ENCODE measurements at places on chromosomes 7 and 10.

- DNase-seq: no peak
These were observed 3.7 kb upstream of the ANKRD1 start for GRCh38 chr10:90924552-90924951.

DNA sequence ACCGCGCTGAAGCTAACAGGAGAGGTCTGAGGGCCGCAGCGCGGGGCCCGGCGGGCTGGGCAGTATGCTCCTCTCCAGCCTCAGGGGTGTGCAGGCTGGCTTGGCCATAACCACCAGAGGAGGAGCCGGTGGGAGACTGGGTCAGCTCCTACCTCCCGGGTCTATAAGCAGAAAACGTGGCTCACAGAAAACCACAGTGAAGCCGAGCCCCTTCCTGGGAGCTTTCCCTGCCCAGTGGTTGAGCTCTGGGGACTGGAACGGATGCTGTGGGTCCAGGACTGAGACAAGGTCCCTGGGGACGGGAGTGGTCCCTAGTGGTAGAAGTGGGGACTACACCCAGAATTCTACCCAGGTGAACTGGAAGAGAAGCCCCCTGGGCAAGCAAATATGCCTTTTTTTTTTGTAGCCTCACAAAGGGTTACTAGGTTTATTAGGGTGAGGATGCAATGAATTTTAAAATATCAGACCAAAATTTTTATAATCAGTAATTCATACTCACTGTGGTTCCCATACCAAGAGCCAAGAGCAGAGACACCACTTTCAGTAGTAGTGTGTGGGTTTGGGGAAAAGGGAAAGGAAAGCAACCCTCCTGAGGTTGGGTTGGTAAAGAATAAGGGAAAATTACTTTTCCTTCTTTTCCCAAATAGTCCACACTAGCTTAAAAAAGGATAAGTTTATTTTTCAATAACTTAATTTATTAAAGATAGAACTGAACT is 67.9 kb upstream of the PRKCQ start:
- peak; percentile 39 for DNase-seq

- DNase-seq: no peak
These were observed 165.9 kb upstream of the PPP1R3A start for GRCh38 chr7:114084472-114085312.

GRCh38 chr7:16728811-16729210 is 24.7 kb upstream of the TSPAN13 start:
- DNase-seq: no peak

DNA sequence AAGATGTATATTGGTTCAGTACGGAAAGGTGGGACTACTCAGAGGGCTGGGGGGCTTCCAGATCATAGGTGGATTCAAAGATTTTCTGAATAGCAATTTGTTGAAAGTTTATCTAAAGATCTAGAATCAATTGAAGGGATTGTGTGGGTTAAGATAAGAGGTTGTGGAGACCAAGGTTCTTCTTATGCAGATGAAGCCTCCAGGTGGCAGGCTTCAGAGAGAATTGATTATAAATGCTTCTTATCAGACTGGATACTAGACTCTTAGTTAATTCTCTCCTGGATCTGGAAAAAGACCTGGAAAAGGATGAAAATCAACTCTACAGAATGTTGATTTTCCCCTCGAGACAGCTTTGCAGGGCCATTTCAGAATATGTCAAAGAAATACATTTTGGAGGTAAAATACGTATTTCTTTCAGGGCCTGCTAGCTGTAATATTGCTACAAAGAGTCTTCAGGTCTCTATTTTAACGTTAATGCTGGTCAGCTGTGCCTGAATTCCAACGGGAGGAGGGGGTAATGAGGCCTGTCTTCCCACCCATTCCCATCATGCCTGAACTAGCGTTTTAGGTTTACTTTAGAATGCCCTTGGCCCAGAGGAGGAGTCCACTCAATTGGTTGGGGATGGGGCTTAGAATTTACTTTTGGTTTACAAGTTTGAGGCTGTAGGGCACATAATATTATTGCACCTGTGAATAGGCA is 12.8 kb upstream of the GPR15LG start:
- DNase-seq: no peak

DNA sequence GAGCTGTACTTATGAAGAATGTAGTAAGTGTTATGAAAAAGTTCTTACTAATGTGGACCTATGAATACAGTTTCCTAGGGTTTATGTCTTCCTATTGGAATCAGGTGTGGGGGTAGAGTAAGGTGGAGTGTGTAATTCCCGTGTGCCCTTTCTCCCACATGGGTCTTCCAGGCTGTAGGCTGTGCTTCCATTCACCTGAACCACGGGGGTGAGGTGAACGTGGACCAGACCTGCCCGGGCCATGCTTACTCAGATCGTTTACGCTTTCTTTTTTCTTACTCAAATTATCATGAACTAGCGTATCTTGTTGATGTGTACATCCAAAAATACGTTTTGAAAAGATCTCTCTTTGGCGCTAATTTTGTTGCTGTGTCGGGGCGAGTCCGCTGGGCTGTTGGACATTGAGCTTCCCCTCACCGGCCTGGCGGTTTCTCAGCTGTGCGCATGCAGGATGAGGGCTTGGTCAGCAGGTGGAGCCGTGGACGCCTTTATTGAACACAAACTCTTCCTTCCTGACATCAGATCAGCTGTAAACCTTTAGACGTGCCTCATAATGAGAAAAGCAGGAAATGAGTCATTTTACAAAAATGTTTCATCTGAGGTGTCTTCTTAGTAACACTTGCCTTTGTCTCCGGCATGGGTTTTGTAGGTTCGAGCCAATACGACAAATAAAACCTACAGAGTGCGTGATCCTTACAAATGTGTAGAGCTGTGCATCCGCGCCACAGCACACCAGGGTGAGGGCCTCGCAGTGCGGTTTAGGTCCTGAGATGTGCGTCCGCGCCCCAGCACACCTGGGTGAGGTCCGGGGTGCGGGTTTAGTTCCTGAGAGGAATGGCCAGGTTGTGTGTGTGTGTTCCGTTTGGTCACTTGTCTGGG is 53.8 kb downstream of the WDR37 start:
- DNase-seq: peak; percentile 37

- no peak for DNase-seq
These were observed 1.3 kb upstream of the ARID5B start for GRCh38 chr10:61899997-61900828.

DNA sequence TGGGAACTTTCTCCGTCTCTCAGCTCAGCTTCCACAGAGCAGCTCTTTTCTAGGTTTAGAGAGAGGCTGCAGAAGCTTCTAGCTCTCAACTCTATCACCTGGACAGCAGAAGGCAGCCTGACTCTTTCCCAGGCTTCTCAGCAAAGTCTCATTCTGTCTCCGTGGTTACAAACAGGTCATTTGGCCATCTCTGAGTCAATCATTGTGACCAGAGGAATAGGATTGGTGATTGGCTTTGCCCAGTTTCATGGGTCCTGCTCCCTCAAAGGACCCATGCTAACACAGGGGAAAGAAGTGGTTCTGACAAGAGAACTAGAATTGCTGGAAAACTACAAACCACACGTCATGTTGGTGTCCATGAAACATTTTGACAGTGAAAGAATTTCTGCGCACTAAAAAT is 43.6 kb downstream of the PRR15 start:
- DNase-seq: no peak

DNA sequence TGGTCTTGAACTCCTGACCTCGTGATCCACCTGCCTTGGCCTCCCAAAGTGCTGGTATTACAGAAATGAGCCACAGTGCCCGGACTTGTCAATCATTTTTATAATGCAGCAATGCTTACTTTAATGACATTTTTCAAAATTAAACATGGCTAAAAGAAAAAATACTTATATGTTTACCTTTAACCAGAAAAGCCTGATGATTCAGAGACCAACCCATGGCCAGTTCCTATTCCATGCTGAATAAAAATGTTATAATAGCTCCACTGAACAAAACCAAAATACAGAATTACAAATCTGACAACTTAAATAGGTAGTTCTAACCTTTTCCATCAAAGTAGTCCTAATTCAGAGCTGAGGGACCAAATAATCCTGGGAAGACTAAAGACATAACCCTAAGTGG is 21.6 kb downstream of the ZNF438 start:
- DNase-seq: no peak

GRCh38 chr7:70776627-70777101 is 355.3 kb upstream of the GALNT17 start:
- DNase-seq: no peak

All from activated CD8-positive, alpha-beta memory T cell treated with anti-CD3 and anti-CD28 coated beads for 48 hours (primary cell).